ENCODE measurements at places on chromosomes 13 and 19.

- no peak for DNase-seq
These were observed 297.8 kb downstream of the ZNF536 start for GRCh38 chr19:30670011-30670329.

DNA sequence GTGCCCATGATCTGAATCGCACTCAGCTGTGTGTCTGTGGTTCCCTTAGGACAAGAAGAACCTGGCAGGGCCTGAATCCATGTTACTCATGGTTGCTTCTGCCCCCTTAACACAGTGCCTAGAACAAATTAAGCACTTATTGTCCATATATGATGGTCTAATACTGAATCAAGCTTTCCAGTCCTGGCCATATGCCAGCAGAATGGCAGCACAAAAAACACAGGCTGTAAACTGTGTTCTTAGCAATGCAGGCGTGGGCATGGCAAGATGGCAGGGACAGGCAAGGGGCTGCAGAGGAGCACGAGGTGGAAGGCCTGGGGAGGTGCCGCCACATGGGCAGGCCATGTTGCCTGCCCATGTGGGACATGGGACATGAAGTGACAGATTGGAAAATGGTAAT lies 68.2 kb downstream of the LATS2 start:
- no peak for DNase-seq

DNA sequence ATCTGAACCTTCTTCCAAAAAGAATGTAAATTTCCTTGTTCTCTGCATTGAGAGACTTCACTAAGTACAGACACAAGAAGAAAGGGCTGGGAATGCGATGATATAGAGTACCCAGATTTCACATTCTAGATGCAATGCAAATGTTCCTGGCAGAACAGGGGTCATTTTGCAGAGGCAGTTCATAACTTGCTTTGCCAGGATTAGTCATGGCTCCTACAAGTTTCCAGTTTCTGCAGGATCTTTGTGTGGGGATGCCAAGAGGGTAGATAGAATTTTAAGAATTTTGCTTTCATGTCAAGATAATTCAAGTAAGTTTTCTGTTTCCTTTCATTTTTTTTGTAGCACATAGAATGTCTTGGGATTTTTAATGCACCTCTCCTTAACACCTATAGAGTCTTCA lies 181.2 kb downstream of the FGF9 start:
- DNase-seq, result no peak

DNA sequence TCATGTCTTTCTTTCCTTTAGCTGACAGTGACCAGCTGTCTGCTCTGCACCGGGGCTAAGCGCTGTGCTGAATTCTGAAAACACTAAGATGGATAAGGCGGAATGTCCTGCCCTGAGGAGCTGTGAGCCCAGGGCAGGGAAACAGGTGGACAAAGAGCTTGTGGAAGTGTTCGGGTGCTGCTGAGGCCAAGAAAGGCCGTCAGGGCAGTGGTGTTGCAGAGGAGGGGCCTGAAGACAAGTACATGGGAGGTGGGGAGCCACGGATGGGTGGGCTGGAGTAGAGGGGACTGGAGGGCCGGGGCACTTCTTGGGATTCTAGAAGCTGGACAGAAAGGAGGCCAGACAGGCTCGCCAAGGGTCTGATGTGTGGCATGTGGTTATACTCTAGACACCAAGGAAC lies 66.2 kb upstream of the GPR183 start:
- no peak for DNase-seq

GRCh38 chr19:44820648-44821609 lies 12.0 kb downstream of the BCAM start:
- no peak for DNase-seq

DNA sequence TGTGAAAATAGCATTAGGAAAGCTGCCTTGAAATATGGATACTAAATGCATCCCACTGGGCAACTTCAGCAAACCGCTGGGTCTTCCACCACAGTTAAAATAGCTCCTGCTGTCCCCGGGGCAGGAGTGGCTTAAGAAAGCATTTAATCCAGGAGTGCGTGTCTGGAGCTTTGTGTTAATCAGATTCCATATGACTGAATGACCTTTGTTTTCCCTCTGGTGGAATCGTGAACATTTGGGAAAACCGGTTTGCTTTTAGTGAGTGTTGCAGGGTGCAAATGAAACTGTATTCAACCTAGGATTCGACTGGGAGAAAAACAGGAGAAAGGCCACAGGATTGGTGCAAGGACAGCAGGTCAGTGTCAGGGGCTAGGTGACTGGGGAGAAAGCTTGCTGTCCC lies 237.6 kb upstream of the MAB21L1 start:
- DNase-seq, result no peak

DNA sequence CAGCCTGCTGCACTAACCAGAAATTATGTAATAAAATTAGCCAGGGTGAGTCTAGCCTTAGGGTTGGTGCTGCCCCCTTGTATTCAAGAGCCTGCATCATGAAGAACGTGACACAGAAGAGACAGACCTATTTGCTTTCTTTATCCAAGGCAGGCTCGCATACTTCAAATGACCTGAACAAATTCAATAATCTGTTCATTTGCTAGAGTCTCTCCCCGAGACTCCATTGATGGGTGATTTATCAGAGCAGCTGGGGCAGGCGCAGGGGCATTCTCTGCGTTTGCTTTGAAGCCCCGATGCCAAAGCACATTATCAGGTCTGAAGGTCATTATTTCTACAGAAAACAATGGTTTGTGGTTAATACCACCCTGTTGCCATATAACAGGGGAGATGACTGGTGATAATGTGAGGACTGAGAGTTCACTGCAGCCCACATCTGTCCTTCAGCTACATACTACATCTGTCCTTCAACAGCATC lies 520.3 kb downstream of the DIAPH3 start:
- DNase-seq, result no peak

DNA sequence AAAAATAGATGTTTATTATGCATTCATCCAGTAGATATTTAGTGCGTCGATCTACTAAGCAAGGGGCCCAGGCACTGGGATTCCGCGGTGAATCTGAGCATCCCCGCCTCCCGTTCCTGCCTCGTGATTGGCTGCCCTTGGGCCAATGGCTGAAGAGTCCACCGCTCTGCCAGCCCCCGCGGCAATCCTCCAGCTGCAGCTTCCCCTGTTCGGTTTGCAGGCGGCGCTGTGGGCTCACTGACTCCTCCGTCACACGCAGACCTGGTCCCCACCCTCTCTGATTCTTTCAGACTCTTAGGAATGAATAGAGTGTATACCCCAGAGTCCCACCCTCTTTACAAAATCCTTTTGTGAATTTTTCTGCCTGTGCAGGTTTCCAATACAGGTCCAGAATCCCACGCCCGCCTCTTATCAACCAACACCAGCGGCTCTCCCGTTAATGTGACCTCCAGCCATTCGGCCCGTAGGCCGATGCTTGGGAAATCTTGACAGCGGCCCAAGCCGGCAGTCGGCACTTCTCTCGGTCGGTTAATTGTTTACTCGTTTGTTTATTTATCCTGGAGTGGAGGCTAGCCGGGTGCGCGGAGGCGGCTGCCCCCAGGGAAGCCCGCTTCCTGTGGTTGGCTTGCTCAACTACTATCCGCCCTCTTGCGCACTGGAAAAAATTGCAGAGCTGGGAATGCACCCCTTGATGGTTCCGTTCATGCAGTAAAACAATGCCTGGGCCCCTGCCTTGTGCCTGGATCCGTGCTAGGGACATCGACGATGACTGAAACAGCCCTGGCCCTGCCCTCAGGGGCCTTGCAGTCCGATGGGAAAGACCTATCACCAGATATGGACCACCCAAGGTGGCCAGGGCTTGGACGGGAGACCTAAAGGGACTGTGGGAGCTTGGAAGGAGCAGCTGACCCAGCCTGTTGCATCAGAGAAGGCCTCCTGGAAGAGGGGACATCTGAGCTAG lies 4.5 kb upstream of the ARHGAP35 start:
- peak; percentile 84 for DNase-seq

DNA sequence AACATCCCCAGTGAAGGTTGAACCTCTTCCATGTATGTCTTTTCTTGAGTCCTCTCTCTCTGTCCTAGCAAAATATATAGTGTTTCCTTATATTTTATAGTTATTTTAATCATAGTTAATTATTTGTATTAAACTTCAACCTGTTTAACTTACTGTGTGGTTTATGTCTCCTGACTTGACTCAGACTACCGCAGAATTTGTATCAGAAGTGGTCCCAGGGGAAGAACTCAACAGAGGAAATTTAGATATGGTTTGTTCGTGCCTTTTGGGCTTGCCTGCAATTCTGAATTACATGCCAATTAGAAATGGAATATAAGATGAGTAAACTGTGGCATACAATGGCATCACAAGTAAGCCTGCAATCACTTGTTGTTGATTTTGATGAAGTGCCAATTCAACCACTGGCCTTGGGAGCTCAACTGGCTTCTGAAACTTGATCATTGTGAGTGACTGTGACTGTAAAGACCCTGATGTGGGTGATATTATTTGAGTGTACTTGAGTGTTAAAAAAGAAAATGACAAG lies 1459.5 kb upstream of the PCDH20 start:
- no peak for DNase-seq

DNA sequence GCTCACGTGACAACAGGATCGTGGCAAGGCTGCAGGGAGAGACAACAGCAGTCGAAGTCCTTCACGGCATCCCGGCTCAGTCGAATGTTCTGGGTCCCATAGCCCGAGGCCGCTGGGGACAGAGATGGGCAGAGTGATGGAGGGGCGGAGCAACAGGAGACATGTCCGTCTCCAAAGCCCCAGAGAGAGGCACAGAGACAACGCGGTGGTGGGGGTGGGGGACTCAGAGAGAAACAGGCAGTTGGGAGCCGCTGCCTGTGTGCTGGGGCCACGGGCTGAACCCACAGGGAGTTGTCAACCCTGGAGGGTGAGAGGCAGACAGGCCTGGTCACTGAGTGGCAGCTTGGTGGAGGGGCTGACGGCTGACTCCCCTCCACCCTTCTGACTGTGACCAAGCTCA lies 20.4 kb downstream of the NOSIP start:
- no peak for DNase-seq

DNA sequence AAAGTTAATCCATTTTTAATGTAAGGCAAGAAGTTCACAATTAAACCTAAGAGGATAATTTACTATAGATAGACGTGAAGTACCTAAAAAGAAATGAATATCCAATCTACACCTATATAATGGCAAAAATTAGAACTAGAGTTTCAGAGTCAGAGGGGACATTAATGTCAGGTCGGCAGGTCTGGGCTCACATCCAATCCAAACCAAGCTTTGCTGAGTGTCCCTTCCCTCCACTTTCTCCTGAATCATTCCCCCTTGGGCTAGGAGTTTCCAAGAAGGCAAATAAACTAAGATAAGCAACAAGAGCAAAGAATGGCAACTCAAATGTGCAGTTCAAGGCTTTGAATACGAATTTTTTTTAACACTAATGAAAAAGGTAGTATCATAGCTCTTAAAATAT lies 2.9 kb downstream of the FLT3 start:
- no peak for DNase-seq

- no peak for DNase-seq
These were observed 84.3 kb downstream of the SIPA1L3 start for GRCh38 chr19:37991176-37991835.

- no peak for DNase-seq
These were observed 1.9 kb upstream of the CCNP start for GRCh38 chr19:40228346-40228745.

DNA sequence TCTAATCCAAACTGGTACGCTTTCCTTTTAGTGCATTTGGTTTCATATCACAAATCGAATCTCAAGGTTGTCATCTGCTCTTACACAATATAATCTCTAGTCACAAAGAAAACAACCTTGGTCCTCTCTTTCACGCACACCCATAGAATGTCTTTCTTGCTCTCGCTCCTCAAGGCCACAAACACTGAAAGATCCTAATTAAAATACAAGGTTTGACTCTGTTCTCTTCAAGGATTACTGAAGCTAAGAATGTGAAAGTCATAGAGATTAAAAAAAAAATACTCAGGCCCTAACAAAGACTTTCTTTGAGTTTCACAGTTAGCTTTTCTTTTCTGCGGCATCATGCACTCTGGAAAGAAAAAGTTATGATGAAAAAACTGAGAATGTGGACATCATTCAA lies 891.5 kb downstream of the EFNB2 start:
- no peak for DNase-seq

GRCh38 chr13:50309318-50309717 lies 294.1 kb downstream of the KCNRG start:
- DNase-seq, result no peak

- DNase-seq, result no peak
These were observed 71.2 kb downstream of the SPACA7 start for GRCh38 chr13:112447306-112447705.

- no peak for DNase-seq
These were observed 5.5 kb downstream of the HRC start for GRCh38 chr19:49149652-49150105.

- DNase-seq, result no peak
These were observed 182.1 kb downstream of the PCDH17 start for GRCh38 chr13:57813651-57814050.

DNA sequence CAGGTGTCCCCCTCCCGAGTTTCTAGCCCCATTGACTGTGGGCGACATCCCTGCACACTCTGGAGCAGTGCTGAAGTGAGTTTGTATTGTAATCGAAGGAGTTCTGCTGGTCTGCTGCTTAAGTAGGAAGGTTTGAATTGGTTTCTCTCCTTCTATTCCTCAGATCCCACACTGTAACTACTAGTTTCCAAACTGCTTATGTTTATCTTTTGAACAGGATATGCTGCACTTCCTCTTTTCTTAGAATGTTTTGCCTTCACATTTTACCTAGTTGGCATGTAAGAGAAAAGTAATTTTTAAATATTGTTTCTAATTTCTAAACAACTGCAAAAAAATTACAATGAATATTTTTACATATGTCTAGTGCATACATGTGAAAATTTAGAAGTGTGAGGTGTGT lies 511.8 kb downstream of the KLF12 start:
- DNase-seq, result no peak

DNA sequence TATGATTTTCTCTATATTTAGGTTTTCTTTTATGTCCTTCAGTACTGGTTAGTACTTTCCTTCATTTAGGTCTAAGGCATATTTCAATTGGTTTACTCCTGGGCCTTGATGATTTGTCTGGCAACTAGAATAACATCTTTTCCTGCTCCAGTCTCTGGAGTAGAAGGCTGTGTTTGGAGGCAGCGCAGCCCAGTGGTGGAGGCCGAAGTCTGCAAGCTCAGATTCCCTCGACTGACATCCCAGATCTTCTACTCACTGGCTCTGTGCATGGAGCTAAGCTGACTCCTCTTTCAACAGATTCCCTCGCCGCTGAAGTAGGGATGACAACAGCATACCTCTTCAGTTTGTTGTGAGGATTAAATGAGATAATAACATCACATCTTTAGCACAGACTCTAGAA lies 141.0 kb downstream of the RAP2A start:
- DNase-seq, result no peak

DNA sequence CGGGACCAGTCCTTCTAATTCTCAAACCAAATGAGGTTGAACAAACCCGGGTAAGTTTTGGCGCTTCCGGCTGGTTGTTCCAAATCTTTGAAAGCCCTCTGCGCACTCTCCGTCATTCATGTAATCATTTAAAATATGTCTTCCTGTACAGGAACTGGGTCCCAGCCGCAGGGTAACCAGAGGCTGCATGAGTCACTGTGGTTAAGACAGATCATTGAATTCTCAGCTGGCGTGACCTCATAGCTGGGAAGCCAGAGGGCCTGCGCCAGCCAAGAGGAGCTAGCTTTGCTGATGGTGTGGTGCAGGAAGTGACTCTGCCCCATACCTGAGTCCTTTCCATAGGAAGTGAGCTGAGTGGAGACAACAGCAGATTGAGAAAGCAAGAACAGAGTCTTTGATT lies 135.2 kb downstream of the TSHZ3 start:
- peak; percentile 73 for DNase-seq

GRCh38 chr13:32224916-32225315 lies 90.2 kb downstream of the ZAR1L start:
- no peak for DNase-seq
